ENCODE measurements at places on chromosomes 6 and 20.

DNA sequence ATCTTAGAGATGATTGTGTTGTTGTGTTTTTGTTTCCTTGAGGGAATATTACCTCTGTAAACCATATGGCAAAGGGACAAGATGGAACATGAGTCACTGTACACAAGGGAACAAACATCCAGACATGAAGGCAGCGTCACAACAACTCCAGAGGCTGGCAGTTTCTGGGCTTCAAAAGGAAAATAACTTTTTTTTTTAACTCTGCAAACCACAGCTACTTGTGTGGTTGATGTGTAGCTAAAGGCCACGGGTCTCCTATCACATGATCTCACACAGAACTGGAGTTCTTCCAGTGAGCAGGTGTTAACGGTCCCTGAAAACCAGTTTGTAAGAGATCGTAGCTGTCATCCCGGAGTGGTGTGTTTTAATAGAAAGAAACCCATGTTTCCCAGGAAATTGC, 33.2 kb upstream of the HBS1L start:
- DNase-seq: peak; percentile 89

DNA sequence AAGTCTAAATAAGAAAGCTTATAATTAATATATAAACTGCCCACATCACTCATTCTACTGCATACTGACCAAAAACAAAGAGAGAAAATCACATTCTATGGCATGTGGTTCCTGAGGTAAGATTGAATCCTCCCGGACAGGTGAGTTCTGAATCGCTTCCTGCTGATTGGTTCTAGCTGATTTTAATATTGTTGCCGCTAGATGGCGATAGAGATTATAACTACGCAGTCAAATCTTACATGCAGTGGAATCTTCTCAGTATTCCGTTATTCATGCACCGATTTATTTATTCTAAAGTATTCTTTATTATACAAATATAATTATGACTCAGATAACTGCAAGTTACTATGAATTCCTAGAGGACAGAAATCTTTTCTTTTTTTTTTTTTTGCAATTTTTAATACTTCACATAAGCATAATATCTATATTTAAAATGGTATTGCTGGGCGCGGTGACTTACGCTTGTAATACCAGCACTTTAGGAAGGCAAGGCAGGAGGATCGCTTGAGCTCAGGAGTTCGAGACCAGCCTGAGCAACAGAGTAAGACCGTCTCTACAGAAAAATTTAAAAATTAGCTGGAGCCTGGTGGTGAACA, 24.2 kb upstream of the TMX4 start:
- DNase-seq: peak; percentile 52

GRCh38 chr6:122631571-122632249, 21.5 kb downstream of the PKIB start:
- no peak for DNase-seq

DNA sequence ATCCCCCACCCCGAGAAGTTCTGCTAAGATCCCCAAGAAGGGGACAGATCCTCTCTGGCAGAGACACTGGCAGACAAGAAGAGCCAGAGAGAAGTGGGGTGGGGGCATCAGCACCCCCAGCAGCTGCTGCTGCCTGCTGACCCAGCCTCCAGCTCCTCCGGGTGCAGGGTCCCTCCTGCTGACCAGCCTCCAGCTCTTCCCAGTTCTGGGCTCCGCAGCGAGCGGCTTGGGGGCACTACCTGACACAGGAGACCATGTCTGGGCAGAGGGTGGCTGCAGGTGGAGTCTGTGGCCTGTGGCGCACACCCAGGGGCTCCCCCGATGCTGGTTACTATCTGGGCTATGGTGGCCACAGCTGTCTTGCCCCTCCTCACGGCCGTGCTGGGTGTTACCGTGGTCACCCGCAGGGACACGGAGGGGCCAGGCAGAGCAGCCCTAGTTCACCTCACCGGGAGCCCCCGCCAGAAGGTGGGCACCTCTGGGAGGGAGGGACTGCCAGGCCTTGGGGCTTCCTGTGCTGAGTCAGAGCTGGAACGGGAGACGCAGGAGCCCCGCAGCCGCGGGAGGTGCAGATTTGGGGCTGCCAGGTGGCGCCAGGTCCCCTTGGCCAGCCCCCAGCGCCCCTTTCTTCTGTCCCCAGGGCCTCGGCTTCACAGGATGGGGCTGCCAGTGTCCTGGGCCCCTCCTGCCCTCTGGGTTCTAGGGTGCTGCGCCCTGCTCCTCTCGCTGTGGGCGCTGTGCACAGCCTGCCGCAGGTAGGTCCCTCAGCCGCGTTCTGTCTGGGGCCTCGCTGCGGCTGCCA, 630 bp downstream of the LIME1 start:
- no peak for DNase-seq

DNA sequence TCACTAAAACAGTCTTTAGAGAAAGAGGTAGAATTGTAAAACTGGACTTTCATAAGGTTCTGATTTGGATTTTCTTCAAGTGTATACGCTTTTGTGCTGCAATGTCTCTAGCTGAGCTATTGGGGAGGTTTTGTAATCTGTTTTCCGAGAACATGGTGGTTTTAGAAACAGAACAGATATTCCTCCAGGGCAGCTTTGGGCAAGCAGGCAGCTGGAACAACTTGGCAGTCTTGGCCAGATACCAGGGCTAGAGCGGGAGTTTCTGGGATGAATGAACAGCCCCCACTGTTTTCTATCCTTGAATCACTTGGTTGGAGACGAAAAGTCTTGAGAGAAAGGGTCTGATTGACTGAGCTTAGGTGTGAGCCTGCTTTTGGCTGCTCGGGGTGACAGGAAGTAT, 17.1 kb upstream of the ARMC2 start:
- no peak for DNase-seq

GRCh38 chr6:128574402-128574801, 54.0 kb upstream of the PTPRK start:
- DNase-seq: no peak

DNA sequence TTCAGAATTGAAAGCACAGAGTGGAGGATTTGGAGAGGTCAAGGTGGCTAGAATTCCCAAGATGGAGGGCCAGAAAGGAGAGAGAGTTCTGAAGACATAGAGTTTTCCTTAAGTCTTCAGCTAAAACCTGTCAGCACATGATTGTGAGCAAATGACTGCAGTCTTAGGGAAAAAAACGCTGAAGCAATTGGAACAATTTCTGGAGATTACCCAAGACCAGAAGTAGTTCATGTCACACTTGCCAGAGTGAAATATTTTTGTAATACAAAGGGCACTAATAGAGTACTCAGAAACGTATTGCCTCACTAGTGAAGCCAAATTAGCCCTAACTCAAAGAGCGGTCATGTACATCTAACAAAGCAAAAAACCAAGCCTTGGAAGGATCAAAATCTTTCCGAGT, 541.3 kb upstream of the MARCKS start:
- no peak for DNase-seq

DNA sequence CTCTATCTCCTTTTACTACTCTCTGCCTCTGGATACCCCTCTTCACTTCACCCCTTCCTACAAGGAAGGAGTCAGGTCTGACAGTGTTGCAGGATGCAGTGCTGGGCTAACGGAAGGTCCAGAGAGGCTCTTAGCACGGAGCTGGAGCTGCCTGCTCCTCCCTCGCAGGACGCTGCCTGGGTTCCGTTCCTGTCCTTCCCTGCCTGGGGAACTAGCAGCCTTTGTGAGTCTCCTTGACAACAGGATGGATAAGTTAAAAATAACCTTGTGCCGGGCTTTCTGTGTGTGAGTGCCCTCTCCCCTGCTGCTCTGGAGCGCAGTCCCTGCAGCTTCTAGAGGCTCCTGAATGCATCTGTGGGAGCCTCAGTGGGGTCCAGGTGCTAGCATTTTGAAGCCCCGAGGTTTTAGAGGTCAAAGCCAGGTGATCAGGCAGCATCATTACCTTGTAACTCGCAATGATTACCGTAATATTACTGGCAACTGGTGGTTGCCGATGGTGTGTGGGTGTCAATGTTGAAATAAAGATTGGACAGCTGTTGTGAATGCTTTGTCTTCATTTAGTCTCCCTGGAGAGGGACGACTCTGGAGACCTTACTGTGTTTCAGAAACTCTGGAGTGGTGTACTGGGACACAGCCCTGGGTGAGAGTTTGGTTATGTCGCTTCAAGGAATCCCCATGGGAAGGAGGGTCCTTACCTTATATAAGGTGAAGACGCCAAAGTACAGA, 44.4 kb downstream of the CDS2 start:
- no peak for DNase-seq

DNA sequence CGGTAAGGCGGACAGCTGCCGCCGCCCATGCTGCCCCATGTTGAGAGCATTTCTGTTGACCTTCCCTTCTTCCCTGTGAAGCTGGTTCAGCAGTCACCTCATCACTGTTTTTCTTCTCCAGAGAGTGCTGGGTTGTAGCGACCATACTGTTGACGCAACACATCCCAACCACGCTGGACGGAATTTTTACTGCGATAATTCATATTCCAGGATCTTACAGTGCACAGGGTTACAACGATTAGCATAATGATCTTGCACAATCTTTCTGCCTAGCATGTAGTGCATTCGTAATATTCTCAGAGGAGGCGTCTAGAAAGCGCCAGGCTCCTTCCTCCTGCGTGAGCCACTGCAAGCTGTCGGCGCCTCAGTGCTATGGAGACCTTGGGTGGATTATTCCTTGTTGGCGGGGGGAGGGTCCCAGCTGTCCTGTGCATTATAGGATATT, 137.0 kb downstream of the MTHFD1L start:
- no peak for DNase-seq

DNA sequence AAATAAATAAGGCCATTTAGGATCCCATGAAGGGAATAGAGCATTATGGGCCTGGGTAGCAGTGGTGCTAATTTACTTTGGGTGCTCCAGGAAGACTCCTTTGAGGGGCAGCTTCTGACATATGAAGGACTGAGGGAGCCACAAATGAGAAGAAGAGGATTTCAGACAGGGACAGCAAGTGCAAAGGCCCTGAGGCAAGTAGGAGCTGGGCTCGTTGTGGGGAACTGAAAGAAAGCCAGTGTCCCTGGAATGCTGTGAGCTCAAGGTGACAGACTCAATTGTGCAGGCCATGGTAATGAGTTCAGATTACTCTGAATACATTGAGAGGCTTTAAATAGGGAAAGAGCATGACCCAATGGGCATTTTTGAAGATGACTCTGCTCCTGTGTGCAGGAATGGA, 307.6 kb downstream of the TSHZ2 start:
- no peak for DNase-seq

- no peak for DNase-seq
These were observed at the start of gene CBLN4 for GRCh38 chr20:56005389-56005715. TSS of gene CBLN4 (minus strand) at chr20:56005519. CDS start at chr20:56004171, 1,348 bp downstream.

DNA sequence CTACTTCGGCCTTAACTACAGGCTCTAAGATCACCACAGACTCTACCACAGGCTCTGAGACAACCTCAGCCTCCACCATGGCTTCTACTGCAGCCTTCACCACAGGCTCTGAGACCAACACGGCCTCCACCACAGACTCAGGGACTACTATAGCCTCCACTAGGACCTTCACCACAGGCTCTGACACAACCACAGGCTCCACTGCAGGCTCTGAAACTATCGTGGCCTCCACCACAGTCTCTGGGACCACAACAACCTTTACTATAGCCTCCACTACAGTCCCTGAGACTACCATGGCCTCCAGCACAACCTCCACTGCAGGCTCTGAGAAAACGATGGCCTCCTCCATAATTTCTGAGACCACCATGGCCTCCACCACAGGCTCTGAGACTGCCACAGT, 15.3 kb downstream of the MUC22 start:
- no peak for DNase-seq

DNA sequence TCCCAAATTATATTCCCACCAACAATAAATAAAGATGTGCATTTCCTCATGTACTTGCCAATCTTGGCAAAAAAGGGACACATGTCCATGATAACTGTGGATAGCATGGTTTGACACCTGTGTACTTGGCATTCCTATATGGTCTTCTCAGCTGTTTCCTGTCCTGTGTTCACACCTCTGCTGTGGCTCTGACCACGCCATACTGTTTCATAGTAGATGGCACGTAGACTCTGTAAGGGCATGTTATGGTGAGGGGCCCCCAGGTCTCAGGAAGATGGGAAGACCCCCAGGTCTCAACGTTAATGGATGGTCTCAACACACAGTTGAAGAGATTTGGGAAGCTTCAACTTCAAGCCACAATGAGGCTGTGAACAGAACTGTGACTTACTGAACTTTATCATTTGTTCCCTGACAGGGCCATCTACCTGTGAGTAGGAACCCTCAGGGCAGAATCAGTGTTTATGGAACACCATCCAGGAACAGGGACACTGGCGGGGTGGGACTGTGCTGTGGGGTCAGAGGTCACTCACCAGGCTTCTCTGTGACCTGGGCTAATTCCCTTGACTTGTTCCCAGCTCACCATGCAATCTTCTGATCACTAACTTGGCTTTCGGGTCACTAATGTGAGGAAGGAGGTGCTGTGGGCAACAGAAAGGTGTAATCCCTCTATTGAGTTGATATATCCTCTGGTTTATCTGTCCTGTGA, 11.8 kb downstream of the ZBTB24 start:
- DNase-seq: no peak

DNA sequence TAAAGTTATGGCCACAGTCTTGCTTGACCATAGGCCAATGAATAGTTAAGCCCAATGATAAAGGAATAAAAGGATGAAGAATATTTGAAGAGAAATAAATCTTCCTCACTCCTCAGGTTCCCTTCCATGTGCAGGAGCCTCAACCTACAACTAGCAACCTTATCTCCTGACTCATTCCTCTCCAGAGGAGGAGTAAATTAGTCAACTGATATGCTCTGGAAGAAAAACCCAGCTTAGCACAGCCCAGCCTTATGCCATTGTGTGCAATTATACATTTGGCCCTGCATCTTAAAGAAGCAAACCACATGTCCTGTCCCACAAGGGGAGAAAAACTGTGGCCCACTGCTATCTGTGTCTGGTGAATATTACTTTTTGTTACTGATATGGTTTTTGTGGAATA, 82.1 kb downstream of the PHIP start:
- DNase-seq: no peak

GRCh38 chr20:19913349-19913748, 103.8 kb upstream of the NAA20 start:
- DNase-seq: no peak

DNA sequence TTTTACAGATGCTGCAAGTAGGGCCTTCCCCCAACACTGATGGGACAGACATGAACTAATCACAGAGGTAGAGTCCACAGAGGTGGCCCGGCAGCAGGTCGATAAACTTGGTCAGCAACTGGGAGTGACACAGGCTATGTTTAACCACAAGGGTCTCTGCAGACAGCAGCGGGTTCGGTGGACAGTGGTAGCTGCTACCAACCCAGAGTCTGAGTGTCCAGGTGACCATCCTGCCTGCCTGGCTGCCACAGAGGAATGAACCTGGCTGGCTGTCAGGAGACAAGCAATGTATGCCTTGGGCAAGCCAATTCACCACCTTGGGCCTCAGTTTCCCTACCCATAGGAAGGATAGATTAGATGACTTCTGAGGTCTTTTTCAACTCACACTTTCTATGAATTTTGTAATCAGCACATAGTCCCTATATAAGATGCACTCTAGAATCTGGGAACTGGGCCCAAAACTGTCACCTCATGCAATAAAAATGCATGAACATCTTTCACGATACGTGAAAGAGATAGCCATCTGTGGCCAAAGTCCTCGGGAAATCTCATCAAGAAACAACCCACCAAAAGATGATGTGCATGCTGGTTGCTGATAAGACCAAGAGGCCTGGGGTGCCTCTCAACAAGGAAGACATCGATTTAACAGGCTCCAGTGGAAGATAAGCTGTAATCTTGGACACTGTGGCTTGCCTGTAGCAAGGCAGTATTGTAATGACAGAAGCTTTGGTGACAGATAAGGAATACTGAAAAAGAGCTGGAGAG, 30.5 kb downstream of the MDGA1 start:
- DNase-seq: peak; percentile 90
